ENCODE measurements at places on chromosomes 7 and 10.

DNA sequence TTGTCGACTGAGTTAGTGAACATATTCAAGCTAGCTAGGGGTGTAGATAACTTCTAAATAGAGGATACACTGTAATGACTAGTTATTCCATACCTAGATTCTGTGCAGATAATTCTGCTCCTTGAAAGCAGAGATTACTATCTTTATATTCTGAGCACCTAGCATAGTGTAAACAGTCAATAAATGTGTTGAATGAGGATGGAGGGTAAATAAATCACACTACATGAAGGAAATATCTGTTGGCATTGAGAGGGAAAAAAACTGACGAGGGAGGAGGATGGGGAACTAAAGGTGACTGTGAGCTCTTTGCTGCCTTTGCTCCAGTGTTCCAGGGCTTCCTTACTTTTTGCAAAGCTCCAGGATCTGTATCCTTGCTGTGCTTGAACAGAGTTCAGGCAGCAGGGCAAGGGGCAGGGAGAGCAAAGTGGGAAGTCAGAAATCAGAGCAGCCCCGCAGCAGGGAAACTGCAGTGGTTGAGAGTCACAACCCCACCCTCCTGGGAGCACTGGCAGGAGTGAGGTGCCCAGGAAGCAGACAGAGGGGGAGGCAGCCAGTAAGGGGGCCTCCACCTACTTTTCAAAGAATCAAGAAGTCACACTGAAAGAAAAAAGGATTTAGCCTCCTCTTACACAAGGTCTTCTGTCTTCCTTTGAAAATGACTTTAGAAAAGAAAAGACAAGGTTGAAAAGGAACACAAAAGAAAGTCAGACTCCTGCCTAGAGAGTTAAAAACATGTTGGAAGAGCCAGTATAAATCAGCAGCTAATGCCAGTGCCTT, 71.8 kb upstream of the LRRN3 start:
- DNase-seq = no peak
- H3K27me3 ChIP-seq = no peaks in the 10 kb centered on the region
- no peak overlapping the region for H3K4me3 ChIP-seq

- H3K36me3 ChIP-seq = no peaks in the 10 kb centered on the region
- no peak overlapping the region for H3K4me3 ChIP-seq
- H3K27me3 ChIP-seq = no peaks in the 10 kb centered on the region
These were observed 108.4 kb upstream of the ZMIZ1 start for GRCh38 chr10:78960316-78960800.

- peak overlapping the region; percentile 83 for H3K4me3 ChIP-seq
- DNase-seq = peak; percentile 28
These were observed 2.7 kb downstream of the BICC1 start for GRCh38 chr10:58515291-58515941.

DNA sequence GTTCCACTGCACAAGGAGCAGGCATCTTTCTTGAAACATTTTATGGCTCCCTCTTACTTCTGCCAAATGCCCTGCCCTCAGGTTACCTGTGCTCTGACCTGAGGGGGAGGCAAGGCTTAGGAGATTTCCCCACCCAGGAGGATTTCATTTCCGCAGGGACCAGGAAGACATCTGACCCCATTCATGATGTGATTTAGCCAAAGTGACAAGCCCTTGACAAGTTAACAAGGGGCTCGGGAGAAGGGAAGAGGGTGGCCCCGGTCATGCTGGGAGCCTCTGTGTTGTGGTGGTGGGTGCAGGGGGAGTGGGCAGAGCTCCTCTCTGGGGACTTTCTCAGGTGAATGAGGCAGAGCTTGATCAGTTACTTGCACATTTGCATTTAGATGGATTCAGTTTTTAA, 18.9 kb downstream of the GIMAP5 start:
- DNase-seq = no peak
- H3K4me1 ChIP-seq = no peaks in the 10 kb centered on the region
- H3K36me3 ChIP-seq = no peaks in the 10 kb centered on the region
- no peak overlapping the region for H3K27ac ChIP-seq

DNA sequence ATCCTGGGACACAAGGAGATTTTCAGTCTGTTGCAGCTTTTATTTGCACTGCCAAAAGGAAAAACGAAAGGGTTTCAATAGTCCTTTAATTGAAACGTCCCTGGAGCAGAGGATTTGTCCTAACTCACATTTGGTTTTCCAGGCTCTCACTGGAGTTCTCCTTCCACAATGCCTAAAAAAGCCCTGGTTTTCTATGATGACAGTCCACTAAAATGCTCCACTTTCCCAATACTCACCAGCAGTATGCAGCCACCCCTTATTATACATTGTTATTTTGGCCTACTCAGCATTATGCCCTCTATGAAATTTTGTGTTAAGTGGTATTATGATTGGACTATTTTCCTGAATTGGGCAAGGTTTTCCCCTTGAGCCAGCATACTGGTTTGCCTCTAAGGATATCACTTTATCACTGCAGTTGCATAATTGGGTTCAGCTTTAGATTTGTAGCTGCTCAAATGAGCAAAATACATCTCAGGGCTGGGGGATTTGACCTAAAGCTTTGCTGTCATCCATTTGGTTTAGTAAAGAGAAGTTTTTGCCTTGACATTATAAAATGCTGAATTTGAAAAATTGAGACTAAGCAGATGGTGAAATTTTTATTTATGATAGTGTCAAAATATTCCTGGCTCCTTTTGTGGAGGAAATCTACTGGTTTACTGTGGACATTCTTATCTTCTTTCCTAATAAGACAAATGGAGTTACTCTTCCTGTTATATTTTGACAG, 239.2 kb downstream of the RNLS start:
- no peaks in the 10 kb centered on the region for H3K36me3 ChIP-seq
- no peaks in the 10 kb centered on the region for H3K27me3 ChIP-seq
- no peak overlapping the region for H3K4me3 ChIP-seq
- H3K27ac ChIP-seq = no peak overlapping the region

DNA sequence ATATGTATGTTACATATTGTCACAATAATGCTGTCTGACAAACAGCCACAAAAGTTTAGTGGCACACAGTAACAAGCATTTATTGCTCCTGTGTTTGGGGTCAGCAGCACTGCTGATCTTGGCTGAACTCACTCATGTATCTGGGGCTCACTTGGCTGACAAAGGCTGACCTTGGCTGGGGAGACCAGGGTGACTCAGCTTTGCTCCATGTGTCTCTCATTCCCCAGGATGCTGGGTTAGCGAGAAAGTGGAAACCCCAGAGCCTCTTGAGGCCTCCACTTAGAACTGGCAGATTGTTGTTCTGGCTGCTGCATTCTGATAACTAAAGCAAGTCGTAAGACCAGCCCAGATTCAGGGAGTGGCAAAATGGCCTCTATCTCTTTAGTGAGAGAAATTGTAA, 217.3 kb upstream of the HABP2 start:
- H3K27ac ChIP-seq = no peak overlapping the region
- DNase-seq = peak; percentile 22
- H3K27me3 ChIP-seq = no peaks in the 10 kb centered on the region
- H3K36me3 ChIP-seq = no peaks in the 10 kb centered on the region
- H3K4me1 ChIP-seq = no peaks in the 10 kb centered on the region
- H3K4me3 ChIP-seq = no peak overlapping the region

- H3K4me3 ChIP-seq = no peak overlapping the region
- no peak overlapping the region for H3K27ac ChIP-seq
- DNase-seq = no peak
- peaks cover 4% of the 10 kb centered on the region for H3K4me1 ChIP-seq
- no peaks in the 10 kb centered on the region for H3K27me3 ChIP-seq
- H3K36me3 ChIP-seq = no peaks in the 10 kb centered on the region
These were observed 18.3 kb downstream of the FIGNL1 start for GRCh38 chr7:50431722-50432305.

DNA sequence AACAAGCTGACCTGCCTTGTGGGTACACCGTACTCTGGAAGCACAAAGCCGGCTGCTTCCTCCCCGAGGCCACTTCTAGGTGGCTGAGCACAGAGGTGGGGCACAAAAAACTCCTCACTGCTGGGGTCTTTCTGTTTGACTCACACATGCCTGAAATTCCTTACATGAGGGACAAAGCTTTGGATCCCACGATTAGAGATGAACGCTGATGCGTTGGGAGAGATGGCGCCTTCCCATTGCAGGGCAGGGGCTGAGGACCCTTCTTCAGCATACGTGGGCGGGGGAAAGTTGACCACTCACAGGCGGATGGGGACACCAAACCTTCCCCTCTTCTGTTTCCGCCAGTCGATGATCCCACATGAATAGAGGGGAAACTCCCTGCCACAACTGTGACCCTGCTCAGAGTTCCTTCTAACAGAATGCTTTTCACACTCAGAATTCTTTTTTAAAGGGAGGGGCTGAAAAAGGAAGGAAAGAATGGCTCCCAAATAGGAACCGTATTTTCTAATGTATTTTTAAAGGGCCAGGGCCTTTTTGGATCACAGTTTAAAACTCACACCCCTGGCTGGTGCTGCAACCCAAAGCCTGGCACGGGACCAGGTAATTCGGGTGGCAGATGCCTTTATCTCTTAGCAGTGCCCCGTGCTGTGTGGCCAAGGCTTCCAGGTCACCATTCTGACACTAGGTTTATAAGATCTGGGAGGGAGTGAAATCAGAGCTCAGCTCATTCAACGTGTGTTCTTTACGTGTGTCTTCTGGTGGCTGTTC, 134.0 kb downstream of the PRKAG2 start:
- H3K27me3 ChIP-seq = no peaks in the 10 kb centered on the region
- no peak overlapping the region for H3K27ac ChIP-seq
- H3K36me3 ChIP-seq = no peaks in the 10 kb centered on the region
- no peak for DNase-seq

DNA sequence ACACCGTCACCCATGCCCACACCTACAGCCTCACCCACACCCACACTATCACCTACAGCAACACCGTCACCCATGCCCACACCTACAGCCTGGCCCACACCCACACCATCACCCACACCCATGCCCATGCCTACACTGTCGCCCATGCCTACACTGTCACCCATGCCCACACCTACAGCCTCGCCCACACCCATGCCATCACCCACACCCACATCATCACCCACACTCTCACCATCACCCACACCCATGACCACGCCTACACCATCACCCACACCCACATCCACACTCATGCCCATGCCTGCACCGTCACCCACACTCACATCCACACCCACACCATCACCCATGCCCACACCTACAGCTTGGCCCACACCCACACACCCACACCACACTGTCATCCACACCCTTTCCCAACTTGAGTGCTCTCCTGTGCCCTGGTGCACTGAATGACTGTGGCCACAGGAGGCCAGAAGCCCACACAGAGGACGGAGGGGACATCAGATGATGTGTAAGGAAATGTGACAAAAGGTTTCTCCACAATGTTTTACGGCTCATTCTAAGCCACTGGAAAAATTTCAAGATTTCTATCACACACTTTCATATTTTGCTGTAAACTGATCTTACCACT, 153.3 kb downstream of the WDR37 start:
- H3K36me3 ChIP-seq = no peaks in the 10 kb centered on the region
- no peak overlapping the region for H3K4me3 ChIP-seq
- H3K4me1 ChIP-seq = no peaks in the 10 kb centered on the region
- H3K27me3 ChIP-seq = no peaks in the 10 kb centered on the region
- no peak overlapping the region for H3K27ac ChIP-seq

- no peak overlapping the region for H3K4me3 ChIP-seq
- H3K36me3 ChIP-seq = no peaks in the 10 kb centered on the region
- no peaks in the 10 kb centered on the region for H3K4me1 ChIP-seq
- no peak overlapping the region for H3K27ac ChIP-seq
These were observed 75.1 kb downstream of the EMX2 start for GRCh38 chr10:117617659-117618058.

- no peak for DNase-seq
- H3K4me3 ChIP-seq = no peak overlapping the region
- H3K36me3 ChIP-seq = no peaks in the 10 kb centered on the region
- H3K4me1 ChIP-seq = no peaks in the 10 kb centered on the region
These were observed 9.5 kb downstream of the PLXDC2 start for GRCh38 chr10:19825700-19826099.

- no peaks in the 10 kb centered on the region for H3K27me3 ChIP-seq
- no peak overlapping the region for H3K4me3 ChIP-seq
- no peaks in the 10 kb centered on the region for H3K36me3 ChIP-seq
- no peak overlapping the region for H3K27ac ChIP-seq
- DNase-seq = no peak
These were observed 39.4 kb upstream of the RET start for GRCh38 chr10:43037440-43037839.

DNA sequence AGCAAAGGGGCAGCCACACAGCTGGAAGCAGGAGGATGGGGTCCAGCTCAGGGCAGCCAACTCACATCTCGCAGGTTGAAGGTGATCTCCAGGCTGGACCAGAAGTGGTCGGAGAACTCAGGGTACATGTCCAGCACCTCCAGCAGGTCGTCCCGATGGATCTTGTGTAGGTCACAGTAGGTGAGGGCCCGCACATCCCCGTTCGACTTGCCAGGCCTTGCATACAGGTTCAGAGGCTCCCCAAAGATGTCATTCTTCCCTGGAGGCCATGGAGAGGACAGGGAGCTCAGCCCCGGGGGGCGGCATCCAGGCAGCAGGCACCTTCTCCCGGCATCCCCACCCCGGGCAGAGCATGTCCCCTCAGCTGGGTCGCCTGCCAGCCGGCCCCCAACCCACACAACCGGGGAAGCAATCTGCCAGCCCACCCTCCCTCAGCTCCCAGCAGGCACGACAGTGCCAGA, 29.3 kb downstream of the KCNH2 start:
- no peak for DNase-seq
- H3K4me1 ChIP-seq = no peaks in the 10 kb centered on the region
- no peak overlapping the region for H3K4me3 ChIP-seq

DNA sequence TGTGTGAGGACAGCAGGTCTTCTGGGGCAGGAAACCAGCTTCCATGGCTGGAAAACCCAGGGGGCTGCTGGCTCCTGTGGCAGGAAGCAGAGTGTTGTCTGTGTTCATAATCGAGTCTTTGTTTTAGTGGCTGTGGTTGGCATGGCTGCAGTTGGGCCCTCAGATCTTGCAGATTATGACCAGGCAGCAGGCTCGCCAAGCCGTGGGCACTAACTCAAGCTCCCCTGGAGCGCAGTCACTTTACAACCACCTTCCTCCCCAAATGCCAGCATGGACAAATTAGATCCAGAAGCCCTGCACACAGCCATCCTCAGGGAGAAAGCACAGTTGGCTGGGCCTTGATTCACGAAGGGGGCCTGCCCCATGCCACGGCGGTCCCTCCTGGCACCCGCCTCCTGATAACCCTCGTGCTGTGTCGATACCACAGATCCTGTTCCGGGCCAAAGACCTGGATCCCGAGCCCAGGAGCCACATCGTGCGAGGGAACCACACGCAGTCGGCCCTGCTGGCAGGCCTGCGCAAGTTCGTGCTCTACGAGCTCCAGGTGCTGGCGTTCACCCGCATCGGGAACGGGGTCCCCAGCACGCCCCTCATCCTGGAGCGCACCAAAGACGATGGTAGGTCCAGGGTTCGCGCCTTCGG, 552.5 kb upstream of the FOXK1 start:
- H3K4me1 ChIP-seq = no peaks in the 10 kb centered on the region
- no peak for DNase-seq
- no peak overlapping the region for H3K27ac ChIP-seq
- H3K4me3 ChIP-seq = no peak overlapping the region
- no peaks in the 10 kb centered on the region for H3K36me3 ChIP-seq

DNA sequence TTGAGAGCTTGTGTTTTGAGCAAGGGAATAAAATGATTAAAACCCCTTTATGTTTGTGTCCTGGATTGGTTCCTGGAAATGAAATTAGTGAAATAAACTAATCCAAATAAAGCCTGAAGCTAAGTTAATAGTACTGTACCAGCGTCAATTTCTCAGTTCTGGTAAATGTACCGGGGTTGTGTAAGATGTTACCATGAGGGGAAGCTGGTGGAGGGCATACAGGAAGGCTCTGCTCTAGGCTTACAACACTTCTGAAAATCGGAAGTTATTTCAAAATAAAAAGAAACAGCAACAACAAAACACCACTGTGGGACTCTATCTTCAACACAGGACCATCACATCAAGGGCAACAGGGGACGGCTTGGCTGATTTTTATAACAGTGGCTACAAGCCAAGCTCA, 257.0 kb downstream of the CREB5 start:
- no peaks in the 10 kb centered on the region for H3K36me3 ChIP-seq
- no peak overlapping the region for H3K27ac ChIP-seq
- no peak for DNase-seq
- no peak overlapping the region for H3K4me3 ChIP-seq
